ENCODE measurements at places on chromosomes 11 and 22.

DNA sequence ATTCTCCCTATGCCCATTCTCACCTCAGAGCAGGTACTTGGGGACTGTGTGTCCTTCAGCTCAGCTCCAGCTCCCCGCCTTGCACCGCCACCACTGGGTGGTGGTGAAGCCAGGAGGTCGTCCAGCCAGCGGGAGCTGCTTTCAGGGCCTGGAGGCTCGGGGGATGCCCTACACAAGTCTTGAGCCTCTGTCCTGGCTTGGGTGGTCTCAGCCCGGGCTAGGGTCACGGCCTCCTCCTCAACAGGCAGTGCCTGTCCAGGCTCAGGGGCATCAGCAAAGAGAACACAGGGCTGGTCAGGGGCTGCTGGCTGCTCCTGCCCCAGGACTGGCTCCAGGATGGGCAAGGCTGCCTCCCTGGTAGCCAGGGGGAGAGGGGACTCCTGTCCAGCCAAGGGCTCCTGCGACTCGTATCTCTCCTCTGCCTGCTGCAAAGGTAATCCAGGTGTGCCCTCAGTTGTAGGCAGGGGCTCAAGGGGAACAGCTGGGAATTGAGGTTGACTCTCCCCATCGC, 12.2 kb downstream of the TNKS1BP1 start:
- no peak for DNase-seq

GRCh38 chr22:27306771-27307170, 494.8 kb downstream of the MN1 start:
- no peak for DNase-seq

DNA sequence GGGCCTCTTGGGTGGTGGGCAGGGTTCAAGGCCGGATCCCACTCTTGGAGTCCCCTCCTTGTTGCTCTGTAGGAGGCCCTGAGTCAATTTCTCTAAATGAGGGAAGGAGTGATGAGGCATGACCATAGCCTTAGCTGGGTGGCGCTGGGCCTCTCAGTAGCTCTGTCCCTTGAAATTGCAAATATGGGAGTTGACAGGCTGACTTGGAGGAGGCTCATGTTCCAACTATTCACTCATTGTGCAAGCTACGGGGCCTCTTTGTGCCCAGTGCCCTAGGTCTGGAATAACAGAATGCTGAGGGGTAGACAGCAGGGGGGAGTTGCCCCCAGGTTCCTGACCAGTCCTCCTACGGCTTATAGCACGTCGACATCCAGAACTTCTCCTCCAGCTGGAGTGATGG, 8.0 kb downstream of the SELENOM start:
- DNase-seq: no peak

GRCh38 chr11:86196913-86197312, 47.6 kb upstream of the EED start:
- no peak for DNase-seq
